Fibroblast of gingiva (primary cell): ENCODE measurements at places on chromosomes 6 and 20.

- DNase-seq: peak; percentile 60
Measured at GRCh38 chr6:11194356-11195218, 37.9 kb downstream of the NEDD9 start.

- DNase-seq: peak; percentile 27
Measured at GRCh38 chr20:35617397-35618262, 2.0 kb downstream of the SPAG4 start.

- DNase-seq: no peak
Measured at GRCh38 chr6:80967609-80968008, 784.9 kb downstream of the TENT5A start.

DNA sequence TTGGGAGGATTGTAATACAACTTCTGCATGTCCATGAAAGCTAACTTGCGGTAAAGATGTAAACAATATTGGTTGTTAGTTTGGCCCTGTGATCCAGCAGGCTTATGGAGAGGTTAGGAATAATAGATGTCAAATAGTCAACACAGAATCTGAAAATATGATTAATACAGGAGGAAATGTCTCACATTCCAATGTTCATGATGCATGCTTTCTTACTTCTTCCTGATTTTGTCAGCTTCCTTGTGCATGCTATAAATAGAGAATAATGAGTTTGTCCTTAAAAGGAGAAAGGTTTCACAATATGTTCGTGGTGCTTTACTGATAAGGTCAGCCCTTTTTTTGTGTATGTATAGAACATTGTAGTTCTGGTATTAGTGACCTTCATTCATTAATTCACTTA, 136.7 kb downstream of the MMUT start:
- peak; percentile 42 for DNase-seq
